Esophagus mucosa (tissue), 1 donor: ENCODE measurements at places on chromosomes 6 and 20. TPM values are rescaled to one million over a fixed set of nuclear protein-coding genes. Genes with fewer than 3 reads are reported as not detected.

Gene PAK5
- 0.52 TPM for total RNA-seq

Gene SYNJ2
- total RNA-seq, result 12.9 TPM

Gene PI3
- 1,694 TPM for total RNA-seq

Gene C6orf132
- total RNA-seq, result 216 TPM

Gene TULP1
- not detected for total RNA-seq

Gene NKAIN4
- not detected for total RNA-seq

Gene RNF144B
- total RNA-seq, result 21.6 TPM

Gene SYNDIG1
- 0.08 TPM for total RNA-seq

Gene C6orf15
- not detected for total RNA-seq

Gene VIP
- not detected for total RNA-seq

Gene SEL1L2
- total RNA-seq, result not detected

- no peak for ATAC-seq
Measured at GRCh38 chr6:3912361-3913076, 63.3 kb downstream of the FAM50B start.

DNA sequence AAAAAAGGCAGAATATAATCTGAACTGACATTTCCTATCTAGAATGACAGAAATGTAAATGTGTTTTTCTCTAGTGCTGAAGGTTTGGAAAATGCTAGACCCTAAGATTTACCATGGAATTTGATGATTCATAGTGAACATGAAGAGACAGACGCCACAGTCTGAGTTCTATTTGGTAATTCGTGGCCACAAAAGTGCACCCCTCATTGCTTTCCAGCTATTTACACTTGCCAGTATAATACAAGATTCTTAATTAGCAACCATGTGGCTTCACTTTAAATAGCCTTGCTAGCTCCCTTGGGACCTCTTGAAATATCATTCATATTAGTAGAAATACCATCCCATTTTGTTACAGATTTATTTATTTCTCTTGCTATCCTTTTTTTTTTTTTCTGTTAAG lies 636.8 kb downstream of the PRKN start:
- no peak for ATAC-seq

GRCh38 chr6:137206577-137206976 lies 12.6 kb downstream of the IFNGR1 start:
- ATAC-seq, result no peak

DNA sequence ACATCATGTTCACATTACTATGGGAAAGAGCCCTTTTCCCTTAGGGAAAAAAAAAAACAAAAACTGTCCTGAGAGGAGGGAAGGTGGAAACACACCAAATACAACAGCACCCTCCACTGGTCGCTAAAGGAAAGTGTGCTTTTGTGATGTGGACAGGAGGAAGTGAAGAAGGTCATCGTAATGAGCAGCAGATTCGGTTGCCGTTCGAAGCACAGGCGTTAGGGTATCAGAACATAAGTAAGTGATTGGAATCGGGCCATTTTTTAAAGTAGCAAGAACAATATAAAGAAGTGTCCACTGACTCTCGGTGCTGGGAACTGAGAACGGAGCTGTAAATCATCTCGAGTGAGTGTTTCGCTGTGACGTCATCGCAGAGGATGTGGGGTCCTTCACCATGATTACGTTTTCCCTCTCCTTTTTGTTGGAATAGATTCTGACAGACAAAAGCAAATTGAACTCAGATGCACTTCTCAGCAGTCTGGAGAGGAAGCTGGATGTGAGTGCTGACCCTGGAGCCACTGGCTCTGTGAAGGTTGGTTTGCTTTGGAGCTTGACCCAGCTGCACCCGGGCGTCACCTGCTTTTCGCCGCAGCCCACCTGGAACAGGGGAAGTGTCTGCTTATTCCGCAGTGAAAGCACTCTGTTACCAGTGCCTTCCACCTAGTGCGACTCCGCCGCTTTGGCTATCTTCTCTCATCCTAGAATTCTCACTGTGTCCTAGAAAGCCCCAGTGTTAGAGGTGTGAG lies 203.6 kb upstream of the GMDS start:
- peak; percentile 70 for ATAC-seq

DNA sequence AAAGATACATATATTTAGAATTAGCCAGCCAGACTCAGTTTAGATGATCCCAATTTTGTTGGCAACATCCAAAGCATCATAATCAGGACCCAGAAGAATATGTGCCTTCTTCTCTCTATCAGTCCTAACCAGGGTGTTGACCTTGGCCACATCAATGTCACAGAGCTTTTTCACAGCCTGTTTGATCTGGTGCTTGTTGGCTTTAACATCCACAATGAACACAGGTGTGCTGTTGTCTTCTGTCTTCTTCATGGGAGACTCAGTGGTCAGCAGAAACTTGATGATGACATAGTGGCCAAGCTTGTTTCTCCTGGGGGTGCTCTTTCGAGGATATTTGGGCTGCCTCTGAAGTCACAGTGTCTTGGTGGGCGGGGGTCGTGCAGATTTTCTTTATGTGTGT lies 84.9 kb downstream of the MKKS start:
- ATAC-seq, result no peak

- no peak for ATAC-seq
Measured at GRCh38 chr6:50891290-50891689, 72.6 kb downstream of the TFAP2B start.

DNA sequence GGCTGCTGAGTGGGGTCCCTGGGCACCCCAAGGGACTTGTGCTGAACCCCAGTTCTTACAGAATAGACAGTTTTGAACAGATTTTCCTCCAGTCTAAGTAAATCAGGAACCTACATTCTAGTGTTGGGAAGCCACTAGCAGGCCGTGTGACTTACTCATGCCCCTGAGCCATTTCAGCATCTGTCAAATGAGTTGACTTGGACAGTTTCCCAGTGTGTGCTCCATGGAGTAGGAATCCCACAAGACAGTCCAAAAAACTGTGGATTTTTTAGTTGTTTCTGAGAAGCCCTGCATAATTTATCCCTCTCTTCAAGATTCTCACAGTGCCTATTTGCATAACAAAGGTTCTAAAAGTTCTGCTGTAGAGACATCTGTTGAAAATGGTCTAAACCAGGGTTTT lies 2.1 kb downstream of the GABRR2 start:
- no peak for ATAC-seq

GRCh38 chr6:108671175-108671574 lies 110.5 kb downstream of the FOXO3 start:
- ATAC-seq, result no peak

DNA sequence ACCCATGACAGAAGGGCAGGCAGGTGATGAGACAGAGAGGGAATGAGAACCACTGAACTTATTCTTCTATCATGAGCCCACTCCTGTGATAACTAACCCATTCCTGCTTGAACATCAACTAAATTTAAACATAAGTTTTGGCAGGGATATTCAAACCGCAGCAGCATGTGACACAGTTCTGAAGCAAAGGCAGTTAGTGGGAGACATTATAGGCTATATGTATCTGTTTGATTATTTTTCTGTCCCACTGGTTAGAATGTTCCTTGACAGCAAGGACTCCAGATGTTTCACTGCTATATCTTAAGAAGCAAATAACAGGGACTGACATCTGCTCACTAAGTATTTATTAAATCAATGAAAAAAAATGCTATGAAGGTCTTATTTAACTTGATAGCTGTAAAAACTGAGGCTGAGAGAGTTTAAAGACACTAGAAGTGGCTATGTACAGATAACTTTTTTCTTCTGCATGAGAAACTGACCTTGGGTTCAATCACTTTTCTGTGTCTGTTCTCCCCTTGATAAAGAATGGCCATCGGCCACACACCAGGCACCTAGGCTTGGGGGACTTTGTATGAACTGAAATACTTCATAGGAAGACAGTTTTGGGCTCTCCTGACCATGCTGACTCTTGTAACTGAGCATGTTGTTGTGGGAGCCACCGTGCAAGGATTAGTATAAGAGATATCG lies 90.9 kb downstream of the CEP162 start:
- ATAC-seq, result no peak

DNA sequence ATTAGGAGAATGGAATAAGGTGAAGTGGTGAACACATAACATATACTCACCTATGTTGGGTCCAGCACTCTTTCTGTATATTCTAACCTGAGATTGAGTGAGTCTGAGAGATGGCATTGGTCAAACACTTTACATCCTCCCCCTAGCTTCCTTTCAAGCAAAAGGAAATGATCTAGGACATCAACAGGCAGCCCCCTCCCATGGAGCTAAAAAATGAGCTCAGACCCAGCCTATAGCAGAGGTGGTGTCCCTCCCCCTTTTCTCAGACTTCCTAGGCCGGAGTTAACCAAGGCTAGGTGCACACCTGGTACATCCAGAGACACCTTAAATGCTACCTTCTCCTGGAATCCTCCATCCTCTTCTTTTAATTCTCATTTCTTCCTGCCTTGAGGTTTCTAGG lies 5.5 kb upstream of the SDC4 start:
- no peak for ATAC-seq

GRCh38 chr6:157157258-157157657 lies 166.1 kb downstream of the TMEM242 start:
- ATAC-seq, result no peak

DNA sequence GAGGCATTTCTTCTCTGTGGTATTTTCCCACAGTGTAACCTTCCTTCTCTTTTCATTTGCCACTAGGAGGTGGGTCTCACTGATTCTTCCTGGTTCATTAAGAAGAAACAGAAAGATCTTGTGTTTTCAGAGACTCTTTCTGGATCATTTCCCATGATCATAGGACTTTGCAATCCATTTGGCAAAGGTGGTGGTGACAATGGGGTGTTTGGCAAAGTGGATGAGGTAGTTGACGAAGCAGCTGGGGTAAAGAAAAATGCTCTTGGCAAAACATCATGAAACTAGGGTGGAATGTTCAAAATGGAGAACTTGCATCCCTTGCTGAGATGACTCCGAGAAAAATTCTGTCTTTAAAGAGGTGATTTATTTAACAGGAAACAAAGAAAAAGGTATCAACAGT lies 50.6 kb downstream of the TRAF3IP2 start:
- no peak for ATAC-seq

DNA sequence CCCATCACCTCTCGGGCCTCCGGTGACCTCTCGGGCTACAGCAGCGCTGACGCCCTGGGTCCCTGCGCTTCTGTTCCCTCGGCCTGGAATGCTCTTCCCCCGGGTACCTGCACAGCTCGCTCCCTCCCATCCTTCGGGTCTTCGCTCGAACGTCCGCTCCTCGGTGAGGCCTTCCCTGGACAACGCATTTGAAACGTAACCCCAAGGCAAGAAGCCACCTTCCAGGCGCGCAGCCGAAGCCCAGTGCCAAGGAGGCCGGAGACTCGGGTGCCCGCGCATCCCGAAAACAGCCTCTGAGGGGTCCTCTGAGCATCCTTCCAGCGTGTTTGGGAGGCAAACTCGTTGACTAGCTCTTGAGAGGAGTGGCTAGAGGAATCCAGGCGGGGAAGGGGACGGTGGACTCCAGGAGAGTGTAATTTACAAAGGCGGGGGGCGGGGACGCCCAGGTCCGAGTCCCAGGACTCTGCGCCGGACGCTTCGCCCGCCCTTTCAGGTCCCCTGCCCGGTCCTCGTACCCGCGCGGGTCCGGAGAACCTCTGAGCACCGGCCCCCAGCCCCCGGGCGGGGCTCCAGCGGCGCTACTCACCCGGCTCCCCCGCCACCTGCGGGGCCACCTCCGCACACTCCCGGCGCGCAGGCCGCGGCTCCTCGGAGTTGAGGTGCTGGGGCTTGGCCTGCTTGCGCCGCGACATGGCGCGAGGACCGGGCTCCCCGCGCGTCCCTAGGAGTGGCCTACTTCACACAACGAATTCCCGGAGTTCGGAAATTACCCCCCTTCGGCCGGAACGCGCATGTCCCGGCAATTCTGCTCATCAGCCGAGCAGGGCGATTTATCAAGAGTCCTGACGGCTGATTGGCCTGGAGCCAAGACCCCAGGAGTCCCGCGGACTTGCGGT lies 86.8 kb downstream of the ZFP64 start:
- peak; percentile 26 for ATAC-seq

DNA sequence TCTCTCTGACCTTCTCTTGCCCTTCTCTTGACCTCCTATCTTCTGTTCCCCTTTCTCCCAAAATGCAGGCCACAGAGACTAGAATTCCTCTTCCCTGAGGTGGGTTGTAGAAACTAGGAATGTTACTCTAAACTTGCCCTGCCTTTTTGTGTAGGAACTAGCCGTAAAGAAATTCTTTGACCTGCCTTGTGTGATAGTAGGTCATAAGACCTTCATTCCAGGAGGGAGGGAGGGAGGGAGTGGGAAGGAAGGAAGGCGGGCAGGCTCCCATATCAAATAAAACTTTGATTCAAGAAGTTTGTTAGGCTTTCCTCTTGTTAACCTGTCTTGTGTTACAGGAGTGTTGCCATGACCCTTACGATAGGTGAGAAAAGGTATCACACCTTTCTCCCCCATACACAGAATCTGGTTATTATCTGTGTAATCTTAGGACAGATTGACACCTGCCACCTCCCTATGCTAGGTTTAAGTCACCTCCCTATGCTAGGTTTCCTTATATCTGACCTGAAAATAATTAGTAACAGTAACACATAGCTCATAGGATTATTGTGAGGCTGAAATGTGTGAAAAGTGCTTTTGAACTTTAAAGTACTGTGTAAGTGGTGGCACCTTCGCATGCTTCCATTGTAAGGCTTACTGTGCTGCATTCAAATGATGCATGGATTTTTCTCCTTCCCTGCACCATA lies 32.6 kb upstream of the FUCA2 start:
- ATAC-seq, result no peak

- ATAC-seq, result no peak
Measured at GRCh38 chr20:44400970-44401769, 45.7 kb downstream of the HNF4A start.

DNA sequence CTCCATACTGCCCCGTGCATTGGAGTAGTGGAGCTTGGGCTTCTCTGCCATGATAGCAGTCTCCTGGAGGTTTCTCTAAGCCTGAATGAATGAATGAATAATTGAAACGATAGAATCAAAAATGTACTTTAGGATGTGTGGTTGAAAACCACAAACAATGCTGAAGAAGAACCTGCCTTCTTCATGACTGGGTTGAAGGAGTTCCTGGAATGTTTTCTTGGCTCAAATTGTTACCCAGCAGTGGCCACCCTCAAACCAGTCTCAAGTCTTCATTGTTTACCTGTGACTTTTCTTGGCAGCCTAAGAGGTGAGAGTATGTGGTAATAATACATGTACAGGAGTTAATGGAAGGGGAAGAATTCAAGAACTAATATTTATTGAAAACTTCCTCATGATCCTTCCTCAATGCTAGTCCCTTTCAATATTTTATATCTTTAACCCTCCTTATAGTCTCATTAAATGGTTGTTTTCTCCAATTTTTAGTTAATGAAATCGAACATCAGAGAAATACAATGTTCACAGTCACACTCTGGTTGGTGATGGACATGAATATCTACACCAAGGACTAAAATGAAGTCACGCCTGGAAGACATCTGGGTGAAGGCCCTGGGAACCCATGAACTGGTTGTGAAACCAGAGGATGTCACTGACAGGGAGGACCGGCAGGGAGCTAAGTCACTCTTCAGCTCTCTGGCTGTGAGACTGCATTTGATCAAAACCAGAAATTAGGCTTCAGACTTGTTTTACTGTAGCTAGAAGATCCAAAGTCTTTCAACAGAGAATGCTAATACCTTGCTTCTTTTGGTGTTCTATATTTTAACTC lies at the start of gene GSTA5:
Gene GSTA5 (minus strand): TSS at position 51 of the 823 bp plus-strand sequence.
- peak; percentile 37 for ATAC-seq

GRCh38 chr20:1435337-1435699 lies 31.3 kb downstream of the NSFL1C start:
- ATAC-seq, result no peak
